Kidney epithelial cell (primary cell): ENCODE measurements at places on chromosomes 6 and 20.

DNA sequence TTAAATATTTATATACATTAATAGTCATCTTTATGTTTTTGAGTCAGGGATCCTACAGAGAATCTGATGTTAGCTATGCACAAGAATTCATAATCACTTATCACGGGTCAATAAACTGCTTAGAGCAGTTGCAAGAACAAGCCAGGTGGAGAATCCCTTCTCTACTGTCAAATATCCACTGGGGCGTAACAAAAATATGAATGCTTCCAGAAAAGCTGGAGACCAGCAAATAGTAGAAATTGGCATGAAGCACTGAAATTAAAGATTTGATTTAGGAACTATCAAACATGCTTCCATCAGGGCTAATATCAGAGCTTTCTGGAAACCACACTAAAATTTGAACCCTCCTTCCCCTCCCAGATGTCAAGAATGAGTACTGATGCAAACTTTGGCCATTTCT, 37.3 kb downstream of the ADGRG6 start:
- DNase-seq, result no peak

DNA sequence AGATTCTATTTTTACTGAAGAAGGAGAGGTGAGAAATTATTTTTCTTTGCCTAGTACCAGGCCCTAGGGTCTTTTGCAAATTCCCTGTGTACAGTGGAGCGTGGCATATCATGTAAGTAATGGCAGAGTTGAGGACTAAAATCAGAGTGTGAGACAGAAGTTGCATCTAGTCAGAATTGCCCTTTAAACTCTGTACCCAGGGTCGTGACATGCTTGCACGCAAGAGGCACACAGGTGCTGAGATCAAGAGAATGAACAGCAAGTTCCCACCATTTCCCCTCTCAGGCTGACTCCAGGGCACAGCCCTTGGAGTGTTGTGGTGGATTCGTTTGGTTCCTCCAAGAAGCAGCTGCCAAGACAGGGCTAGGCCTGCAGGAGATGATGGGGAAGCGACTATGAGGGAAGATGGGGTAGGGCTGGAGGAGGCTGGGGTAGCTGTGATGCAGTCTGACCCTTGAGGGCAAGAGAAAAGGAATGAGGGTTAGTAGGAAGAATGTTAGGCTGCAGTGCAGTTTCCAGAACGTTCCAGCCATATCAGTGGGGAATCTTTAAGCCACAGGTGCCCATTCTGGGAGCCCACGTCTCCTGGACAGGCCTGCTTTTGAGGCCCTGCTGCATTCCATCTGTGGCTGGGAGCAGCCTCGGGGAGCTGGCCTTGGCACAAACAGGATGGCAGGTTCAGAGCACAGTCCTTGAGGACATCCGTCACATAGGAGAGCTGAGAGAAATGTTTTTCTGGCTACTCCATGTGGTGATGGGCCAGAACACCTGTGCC, 6.9 kb downstream of the NELFCD start:
- DNase-seq, result no peak

DNA sequence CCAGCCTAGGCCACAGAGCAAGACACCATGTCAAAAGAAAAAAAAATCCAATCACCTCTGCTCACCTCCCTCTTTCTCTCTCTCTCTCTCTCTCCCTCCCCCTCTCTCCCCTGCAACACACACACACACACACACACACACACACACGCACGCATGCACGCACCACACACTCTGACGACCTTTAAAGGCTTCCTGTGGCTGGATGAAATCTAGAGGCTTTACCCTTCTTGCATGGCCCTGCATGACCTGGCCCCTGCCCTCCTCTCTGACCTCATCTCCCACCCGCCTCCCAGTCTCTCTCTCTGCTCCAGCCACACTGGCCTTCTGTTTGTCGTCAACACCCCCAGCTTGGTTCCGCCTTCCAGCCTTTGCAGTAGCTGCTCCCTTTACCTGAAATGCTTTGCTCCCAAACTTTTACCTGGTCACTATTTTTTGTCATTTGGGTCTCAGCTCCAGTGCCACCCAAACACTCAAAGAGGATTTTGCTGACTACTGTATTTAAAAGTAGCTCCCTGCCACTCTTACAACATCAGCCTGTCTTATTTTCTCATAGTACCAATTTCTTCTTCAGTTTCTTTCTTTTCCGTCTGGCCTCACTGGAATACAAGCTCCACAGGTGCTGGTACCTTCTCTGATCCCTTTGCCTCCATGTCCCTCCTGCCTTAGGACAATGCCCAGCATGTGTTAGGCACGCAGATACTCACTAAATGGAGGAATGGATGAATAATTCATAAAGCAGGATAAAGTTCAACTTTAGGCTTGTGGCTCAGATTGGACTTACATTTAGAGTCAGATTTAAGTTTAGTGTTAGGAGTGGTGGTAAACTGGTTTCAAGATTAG, 4.3 kb upstream of the LTA start:
- DNase-seq, result no peak

DNA sequence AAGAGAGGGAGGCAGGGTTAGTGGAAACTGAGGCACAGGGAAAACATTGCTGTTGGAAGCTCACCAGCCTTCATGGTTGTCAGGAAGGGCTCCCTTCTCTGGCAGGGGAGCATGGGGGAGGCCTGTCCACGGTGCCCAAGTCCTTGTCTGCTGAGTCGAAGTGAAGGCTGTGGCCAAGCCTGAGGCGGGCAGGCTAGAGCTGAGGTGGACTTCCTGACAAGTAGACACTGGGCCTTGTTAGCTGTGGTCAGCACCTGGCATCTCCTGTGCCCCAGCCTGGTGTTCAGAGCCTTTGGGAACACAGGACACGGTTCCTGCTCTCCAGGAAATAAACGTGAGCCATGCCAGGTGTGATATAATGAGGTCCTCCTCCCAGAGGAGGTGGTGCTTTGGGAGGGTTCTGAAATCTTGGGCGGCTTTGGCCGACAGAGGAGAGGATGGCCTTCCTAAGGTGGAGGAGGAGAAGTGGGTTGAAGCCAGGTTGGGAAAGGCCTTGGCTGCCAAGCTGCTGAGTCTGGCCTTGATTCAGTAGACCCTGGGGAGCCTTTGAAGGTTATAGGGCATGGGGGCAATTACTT, 138.4 kb upstream of the RNF24 start:
- DNase-seq, result no peak

DNA sequence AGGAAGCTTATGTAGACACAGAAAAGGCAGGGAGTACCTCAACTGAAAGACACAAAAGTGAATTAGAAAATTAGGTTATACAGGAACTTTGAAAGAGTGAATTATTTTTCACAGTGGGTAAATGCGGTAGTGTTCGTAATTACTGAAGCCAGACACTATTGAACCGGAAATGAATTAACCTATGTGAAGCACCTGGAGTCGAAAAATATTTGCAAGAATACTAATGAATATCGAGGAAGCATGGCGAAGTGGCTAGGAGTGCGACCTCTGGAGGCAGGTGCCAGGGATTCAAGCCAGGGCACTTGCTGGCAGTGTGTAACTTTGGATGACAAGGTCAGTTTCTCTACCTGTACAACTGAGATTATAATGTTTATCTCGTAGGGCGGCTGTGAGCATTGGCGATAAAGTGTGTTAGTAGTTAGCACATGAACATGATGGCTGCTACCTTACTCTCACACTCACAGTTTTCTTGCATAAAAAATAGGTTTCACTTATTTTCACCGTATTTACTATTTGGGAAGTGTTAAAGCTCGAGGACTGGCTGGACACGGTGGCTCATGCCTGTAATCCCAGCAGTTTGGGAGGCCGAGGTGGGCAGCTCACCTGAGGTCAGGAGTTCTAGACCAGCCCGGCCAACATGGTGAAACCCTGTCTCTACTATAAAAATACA, 567 bp upstream of the SLC18B1 start:
- peak; percentile 37 for DNase-seq

DNA sequence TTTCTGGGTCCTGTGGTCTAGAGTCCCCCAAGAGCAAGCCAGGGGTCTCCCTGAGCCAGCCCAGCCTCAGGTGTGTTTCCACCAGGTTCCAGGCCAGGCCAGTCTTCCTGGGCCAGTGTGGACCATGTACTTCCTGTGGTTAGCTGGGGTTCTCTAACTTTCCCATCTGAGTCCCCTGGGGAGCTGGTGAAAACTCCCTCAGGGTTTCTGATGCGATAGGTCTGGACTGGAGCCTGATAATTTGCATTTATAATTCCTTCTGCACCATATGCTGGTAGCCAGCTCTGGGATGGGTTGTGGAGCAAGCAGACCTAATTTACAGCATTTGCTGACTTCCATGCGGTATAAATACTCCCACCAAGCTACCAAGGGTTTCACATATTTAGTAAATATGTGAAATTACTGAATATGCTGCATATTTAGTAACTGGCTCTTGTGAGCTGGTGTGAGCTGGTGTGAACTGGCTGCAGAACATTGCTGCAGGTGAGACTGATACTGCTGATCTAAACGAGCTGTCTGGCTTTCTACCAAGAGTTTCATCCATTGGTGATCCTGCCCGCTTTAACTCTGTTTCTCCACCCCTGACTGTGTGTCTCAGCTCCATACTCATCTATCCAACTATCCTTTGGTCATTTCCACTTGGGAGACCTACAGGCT, 62.6 kb downstream of the RIN2 start:
- DNase-seq, result no peak

GRCh38 chr6:30802731-30803130, 58.4 kb upstream of the IER3 start:
- DNase-seq, result no peak

GRCh38 chr6:31122791-31123706, 2.8 kb upstream of the CDSN start:
- no peak for DNase-seq

DNA sequence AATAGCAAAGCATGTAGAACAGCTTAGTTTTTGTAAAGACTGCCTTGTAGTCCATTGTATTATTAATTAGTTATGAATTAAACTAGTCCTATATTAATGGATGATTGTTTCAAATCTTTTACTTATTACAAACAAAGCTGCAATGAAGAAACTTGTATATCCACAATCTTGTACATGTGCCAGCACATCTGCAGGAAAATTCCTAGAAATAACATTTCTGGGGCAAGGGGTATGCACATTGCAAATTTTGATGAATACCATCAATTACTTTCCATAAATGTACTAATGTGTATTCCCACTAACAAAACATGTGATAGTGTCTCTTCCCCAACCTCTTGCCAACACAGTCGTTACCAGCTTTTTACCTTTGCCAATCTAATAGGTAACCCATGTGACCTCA, 73.6 kb upstream of the AKAP12 start:
- no peak for DNase-seq

DNA sequence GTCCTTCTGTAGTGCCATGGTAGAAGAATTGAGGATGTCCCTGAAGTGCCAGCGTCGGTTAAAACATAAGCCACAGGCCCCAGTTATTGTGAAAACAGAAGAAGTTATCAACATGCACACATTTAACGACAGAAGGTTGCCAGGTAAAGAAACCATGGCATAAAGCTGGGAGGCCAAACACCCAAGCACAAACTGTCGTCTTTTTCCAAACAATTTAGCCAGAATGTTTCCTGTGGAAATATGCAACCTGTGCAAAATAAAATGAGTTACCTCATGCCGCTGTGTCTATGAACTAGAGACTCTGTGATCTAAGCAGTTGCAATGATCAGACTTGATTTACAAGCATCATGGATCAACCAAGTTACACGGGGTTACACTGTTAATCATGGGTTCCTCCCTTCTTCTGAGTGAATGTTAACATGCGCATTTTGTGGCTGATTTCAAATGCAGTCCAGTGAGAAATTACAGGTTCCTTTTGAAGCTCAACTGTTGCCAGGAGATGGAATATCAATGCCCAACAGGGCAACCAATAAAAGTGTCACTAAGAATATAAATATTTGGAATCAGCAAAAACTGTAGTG, 674.9 kb downstream of the GRIK2 start:
- DNase-seq, result no peak

DNA sequence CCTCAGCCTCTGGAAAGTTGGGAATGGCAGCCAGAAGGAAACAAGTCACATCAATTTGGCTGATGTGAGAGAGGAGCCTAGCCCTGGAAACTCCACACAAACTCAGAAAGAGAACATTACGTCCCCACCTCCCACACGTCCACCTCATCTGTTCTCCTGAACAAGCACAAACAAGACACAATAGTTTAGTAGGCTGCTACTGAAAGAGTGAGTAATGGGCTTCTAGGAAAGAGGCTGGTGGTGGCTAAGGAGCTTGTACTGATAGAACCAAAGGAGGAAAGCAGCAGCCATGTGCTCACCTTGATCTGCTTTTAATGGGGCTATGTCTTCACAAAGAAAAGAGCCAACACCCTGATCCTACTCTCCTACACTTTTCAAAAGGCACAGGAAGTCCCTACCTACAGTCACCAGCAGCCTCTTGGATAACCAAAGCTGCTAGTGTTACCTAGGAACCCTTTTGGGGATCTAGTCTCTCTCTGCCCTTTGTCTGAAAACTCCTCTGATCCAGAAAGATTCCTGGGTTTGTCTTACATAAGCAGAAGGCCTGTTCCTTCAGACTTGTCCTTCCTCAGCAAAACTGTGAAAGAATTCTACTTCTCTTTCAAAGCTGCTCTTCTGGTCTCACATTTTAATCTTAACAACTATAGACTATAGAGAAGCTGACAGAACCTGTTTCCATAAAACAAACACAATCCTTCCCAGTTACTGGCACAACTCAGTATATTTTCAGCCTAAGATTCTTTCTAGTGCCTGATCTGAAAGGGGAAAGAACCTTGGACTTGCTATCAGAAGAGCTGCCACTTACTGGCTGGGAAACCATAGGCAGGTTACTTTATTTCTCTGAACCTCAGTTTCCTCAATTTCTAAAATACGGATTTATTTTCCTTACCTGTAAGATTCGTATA, 3.1 kb downstream of the PLAGL2 start:
- no peak for DNase-seq

DNA sequence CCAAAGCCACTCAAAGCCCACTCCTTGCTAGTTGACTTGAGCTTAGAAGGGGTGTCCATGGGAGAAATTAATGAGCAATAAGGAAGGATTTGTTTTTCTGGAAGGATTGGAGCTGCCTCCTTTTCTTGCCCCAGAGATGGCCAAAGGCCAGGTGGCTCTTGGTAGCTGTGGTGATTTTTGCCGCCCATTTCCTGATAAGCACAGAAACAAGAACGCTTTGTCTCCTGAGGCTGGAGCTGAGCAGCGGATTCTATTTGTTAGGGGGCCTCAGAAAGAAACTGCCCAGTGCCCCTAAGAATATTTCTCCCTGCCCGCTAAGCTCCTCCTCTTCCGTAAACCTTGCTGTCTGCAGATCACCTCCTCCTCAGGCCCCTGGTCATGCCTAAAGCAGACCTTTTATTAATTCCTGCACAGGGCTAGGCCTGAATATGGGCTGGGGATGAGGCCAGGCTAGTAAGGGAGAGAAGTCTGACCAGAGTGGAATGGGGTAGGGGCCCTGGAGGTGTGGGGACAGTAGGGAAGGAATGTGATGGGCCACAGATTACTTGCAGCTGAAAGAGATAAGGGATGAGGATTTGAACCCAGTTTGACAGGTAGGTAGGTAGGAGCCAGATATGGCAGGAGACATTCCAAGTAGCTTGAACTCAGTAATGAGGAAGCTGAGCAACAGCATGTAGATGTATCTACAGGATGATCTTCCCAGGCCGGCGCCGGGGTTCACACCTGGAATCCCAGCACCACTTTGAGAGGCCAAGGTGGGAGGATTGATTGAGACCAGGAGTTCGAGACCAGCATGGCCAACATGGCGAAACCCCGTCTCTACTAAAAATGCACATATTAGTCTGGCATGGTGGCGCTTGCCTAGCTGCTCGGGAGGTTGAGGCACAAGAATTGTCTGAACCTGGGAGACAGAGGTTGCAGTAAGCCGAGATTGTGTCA, 71.2 kb upstream of the NAA20 start:
- DNase-seq, result no peak
